ENCODE measurements at places on chromosomes 13 and 19.
A peak's percentile ranks its signal among the peaks of the same experiment; 100 is the strongest.

DNA sequence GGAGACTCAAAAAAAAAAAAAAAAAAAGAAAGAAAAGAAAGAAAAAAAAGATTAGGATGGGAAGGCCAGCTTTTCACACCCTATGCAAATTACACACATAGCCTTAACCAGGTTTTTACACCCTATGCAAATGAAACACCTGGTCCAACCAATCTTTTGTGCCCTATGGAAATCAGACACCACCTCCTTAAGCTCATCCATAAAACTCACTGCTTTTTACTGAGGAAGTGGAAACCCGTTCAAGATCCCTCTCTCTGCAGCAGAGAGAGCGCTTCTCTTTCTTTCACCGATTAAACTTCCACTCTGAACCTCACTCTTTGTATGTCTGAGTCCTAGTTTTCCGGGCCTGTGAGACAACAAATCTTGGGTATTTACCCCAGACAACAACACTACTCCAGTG lies 25.3 kb upstream of the HOMER3 start:
- no peak for DNase-seq

DNA sequence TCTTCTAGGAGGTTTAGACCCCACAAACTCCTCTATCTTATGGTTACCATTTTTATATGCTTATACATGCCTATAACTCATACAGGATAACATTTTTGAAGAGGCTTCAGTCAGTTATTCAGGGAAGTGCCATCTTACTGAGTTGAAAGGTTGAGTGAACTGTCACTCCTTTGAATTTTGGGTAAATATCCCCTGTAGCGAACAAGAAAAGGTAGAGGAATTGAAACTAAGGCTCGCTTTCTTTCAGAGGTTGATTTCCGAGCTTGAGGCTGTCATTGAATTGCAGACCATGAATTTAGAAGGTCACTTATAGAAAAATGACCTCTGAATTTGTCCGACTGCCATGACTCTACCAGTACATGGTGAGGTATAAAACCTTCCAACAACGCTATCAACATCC lies 35.1 kb downstream of the MICU2 start:
- DNase-seq = no peak

DNA sequence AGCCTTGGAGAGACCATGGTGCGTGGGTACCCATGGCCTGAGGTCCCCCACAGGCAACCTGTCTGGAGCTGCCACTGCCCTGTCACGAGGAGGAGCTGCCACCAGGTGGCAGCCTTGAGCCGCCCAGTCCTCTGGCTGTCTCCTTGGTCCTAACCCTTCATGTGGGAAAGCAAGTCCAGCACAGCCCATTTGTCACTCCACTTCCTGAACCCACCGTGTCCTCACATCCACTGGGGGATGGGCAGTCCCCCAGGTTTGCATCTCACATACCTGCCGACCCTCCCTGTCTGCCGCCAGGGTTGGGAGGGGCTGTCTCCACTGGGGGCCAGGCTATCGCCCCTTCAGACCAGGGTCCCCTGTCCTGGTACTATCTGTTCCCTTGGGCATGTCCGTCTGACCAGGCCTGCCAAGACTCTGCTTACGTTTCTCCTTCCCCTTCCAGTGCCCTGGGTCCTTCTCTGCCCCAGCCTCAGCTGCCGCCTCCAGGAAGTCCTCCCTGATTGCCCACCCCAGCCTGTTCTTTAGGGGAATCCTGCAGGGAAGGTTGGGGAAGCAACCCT lies 4.5 kb downstream of the FAM174C start:
- peak; percentile 92 for DNase-seq

DNA sequence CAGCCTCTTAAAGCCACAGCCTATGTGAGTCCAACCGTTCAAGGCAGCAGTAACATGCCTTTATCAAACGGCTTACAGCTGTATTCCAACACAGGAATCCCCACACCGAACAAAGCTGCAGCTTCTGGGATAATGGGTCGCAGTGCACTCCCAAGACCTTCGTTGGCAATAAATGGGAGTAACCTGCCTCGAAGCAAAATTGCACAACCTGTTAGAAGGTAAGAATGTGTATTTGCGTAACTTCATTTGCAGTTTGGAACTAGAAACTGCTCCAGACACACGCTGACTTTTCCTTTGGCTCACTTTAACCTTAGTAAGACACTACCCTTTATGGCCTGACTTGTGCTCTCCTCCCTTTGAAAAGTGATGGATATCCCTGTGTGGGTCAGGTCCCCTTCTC lies 63.4 kb downstream of the SLAIN1 start:
- DNase-seq = no peak

GRCh38 chr19:9474975-9475374 lies 23.4 kb downstream of the ZNF560 start:
- no peak for DNase-seq

- no peak for DNase-seq
Observed at GRCh38 chr13:48942131-48942530, 33.6 kb upstream of the FNDC3A start.

- no peak for DNase-seq
Observed at GRCh38 chr13:28658539-28658795, 463 bp upstream of the POMP start.

- no peak for DNase-seq
Observed at GRCh38 chr13:99656844-99657381, 155.6 kb downstream of the TM9SF2 start.

GRCh38 chr13:41407380-41407779 lies 50.0 kb upstream of the RGCC start:
- DNase-seq = no peak

DNA sequence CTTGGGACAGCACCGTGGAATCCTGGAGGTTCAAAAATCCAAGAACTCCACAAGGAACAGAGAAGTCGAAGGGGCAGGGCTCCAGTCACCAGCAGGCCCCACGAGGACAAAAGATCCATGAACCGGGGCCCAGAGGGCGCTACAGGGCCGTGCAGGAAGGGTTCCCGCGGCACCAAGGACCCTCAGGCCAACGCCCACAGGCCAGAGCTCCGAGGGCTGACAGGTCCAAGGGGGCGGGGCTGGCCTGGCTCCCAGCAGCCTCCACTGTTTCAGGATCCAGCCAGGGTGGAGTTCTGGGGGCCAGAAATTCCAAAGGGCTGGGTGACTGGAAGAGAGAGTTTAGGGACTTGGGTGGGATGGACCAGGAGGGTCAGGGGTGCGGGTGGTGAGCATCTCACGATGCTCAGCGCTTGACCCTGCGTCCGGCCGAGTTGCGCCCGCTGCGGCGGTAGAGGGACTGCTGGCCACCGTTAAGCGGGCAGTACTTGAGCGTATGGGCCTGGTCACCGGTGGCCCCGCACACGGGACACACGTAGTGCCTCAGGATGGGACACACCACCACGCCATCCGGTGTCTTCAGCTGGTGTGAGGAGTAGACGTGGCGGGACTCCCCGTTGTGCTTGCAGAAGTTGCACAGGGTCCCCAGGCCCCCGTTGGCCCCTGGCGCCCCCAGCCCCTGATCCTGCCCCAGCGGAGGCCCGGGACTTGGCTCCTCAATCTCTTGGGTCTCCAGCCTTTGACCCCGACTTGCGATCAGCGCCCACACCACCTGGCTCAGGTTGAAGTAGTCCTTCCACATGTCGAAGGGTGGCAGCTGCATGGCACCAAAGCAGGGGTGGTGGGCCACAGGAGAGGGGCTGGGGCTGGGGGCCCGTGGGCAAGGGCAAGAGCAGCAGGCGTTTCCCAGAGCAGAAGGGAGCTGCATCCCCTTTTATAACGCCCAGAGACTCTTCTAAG lies at the start of gene NANOS2:
Gene NANOS2 (minus strand): TSS at position 905 of the 957 bp plus-strand sequence. CDS start 85 bp downstream, at position 820.
- no peak for DNase-seq

GRCh38 chr19:49231804-49232203 lies 74.2 kb downstream of the TRPM4 start:
- no peak for DNase-seq

- no peak for DNase-seq
Observed at GRCh38 chr13:29046588-29046987, 226.4 kb downstream of the MTUS2 start.

Data from muscle of arm (tissue), 14 donors.